Adrenal gland (tissue), 19 donors: ENCODE measurements at places on chromosomes 11 and 22.

DNA sequence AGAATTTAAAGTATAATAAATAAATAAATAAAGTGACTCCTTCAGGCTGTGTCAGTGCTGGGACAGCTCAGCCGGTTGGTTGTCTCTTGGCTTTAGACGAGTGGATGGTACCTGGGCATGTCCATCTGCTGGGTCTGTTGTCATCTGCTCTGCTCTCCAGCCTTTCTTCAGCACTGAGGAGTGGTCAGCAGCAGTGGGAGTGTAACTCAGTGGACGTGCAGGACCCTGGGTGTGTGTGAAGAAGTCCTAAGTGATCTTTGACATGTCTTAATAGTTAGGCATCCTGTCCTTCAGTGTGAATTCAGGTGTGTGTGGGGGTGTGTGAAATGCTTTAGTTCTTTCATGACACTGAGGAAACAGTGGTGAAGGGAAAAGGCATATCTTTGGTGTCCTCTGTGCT, 24.3 kb downstream of the AMOTL1 start:
- no peaks in the 10 kb centered on the region for H3K27me3 ChIP-seq
- no peak for DNase-seq
- H3K4me1 ChIP-seq = peaks cover 20% of the 10 kb centered on the region
- no peak overlapping the region for H3K27ac ChIP-seq
- H3K36me3 ChIP-seq = no peaks in the 10 kb centered on the region

DNA sequence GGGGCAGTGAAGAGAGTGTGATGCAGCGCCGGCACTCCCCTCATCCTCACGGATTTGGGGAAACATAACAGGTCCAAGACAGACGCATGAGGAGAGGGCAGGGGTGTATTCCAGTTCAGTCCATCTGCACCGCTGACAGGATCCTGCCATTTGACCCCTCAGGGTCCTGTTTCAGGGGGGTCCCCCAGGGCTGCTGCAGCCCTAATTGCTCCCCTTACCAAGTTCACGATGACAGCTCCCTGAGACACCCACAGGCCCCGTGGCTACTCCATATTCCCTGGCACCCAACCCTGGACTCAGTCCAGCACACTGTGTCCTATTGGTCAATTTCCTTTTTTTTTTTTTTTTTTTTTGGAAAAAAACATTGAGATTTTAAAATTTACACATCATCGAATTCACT, 41.5 kb downstream of the SHANK2 start:
- H3K4me3 ChIP-seq = no peak overlapping the region
- H3K27ac ChIP-seq = no peak overlapping the region
- no peak for DNase-seq
- H3K36me3 ChIP-seq = no peaks in the 10 kb centered on the region
- H3K27me3 ChIP-seq = no peaks in the 10 kb centered on the region

DNA sequence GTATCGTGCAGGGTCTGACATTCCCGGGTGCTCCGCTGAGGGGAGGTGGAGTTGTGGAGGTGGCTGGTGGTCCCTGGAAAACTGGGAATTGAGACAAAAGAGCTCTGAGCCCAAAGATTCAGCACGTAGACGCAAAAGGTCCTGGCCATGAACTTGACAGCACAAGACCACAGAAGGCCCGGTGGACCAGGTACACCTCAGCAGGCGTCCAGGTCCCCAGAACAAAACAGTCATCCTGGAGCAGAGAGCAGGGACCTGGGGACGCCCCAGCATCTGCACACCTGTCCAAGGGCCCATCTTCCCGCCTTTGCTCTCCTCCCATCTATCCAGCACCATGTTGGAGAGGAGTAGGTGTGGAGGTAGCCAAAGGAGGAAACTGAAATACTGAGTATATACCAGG, 13.8 kb upstream of the MB start:
- no peaks in the 10 kb centered on the region for H3K27me3 ChIP-seq
- no peak for DNase-seq
- H3K4me1 ChIP-seq = no peaks in the 10 kb centered on the region
- H3K36me3 ChIP-seq = no peaks in the 10 kb centered on the region
- no peak overlapping the region for H3K4me3 ChIP-seq

GRCh38 chr22:38566726-38567504, 3.1 kb downstream of the DMC1 start:
- H3K4me1 ChIP-seq = peaks cover 11% of the 10 kb centered on the region
- no peaks in the 10 kb centered on the region for H3K27me3 ChIP-seq
- no peak overlapping the region for H3K27ac ChIP-seq
- no peak for DNase-seq
- no peak overlapping the region for H3K4me3 ChIP-seq
- H3K36me3 ChIP-seq = no peaks in the 10 kb centered on the region

DNA sequence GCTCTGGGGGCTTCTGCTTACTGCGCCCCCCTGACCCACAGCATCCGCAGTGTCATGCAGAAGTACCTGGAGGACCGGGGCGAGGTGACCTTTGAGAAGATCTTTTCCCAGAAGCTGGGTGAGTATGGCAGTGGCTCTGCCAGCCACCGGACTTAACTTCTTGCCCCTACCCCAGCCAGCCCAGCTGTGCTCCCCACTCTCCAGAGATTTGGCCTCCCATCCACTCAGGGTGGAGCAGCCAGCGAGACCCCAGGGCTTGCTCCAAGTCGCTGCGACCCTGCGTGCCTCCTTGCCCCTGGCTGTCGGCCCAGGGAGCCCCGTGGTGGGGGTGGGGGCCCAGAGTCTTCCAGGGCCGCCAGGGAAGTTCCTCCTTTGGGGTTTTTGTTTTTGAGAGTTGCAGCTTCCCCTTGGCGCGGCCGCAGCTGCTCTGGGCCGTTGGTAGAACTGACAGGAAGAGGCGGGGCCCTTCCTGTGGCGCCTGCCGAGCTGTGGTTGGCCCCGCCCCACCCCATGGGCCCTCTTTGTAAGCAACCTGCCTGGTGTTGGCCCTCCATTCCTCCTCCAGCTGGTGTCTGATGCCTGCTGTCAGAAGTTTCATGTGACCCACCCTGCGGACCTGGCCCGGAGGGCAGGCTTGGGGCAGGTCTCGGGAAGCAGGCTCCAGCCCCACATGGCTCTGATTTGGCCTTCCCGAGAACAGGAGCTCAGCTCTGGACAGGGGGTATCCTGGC, 11.1 kb downstream of the GRK2 start:
- H3K36me3 ChIP-seq = peaks cover 38% of the 10 kb centered on the region
- H3K4me3 ChIP-seq = no peak overlapping the region
- peaks cover 48% of the 10 kb centered on the region for H3K4me1 ChIP-seq

DNA sequence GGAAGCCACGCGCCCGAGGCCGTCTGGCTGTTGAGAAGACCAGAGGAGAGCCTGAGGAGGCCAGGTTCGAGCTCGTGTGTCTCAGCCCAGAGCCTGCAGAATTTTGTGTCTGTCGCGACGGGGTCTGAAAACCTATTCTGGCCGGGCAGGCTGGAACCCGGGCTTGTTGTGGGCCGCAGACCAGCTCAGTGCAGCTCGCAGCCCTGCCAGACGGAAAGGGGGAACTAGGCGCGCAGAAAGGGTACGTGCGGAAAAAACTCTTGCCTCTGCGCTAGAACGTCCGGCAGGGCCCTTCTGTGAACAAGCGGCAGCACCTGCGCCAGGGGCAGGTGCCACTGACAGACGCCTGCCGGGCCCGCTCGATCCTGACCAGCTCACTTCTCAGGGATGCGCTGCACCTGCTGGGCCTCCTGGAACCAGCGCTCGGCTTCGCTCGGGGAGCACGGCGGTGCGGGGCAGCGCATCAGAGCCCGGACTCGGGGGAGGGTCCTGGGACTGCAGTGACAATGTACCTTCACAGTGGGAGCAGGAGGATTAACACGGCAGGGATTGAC, 409.3 kb downstream of the BRD1 start:
- H3K36me3 ChIP-seq = no peaks in the 10 kb centered on the region
- no peak overlapping the region for H3K27ac ChIP-seq
- DNase-seq = no peak
- no peaks in the 10 kb centered on the region for H3K27me3 ChIP-seq
- H3K4me3 ChIP-seq = no peak overlapping the region

DNA sequence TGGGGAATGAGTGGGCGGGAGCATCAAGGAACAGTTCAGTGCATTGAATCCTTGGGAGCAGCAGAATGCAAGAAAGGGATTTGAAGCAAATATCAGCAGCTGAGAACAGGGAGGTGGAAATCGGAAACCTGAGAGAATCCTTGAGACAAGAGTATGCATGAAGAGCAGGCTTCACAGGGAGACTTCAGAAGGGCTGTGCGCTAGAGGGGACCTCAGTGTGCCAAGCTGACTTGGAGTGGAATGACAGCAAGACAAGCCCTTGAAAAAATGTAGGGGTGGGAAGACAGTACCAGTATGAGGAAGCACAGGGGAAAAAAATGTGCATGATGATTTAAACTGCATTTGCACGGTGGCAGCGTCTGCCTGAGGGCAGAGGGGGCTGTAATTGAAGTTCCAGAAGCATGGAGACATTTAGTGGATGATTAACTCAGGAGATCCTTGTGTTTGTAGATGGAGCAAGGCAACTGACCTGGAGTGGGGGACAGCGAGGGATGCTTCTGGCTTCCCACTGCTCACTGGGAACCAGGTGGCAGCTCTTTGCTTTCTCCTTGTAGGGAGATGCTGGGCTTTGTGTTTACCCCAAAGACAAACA, 204.9 kb upstream of the PLET1 start:
- H3K4me3 ChIP-seq = no peak overlapping the region
- H3K27ac ChIP-seq = no peak overlapping the region
- no peaks in the 10 kb centered on the region for H3K36me3 ChIP-seq
- no peak for DNase-seq

GRCh38 chr22:28375761-28376534, 303.7 kb downstream of the TTC28 start:
- no peak for DNase-seq
- H3K36me3 ChIP-seq = no peaks in the 10 kb centered on the region
- no peaks in the 10 kb centered on the region for H3K27me3 ChIP-seq
- H3K4me1 ChIP-seq = no peaks in the 10 kb centered on the region
- no peak overlapping the region for H3K27ac ChIP-seq

- no peak overlapping the region for H3K4me3 ChIP-seq
- H3K36me3 ChIP-seq = no peaks in the 10 kb centered on the region
- DNase-seq = peak; percentile 51
Measured at GRCh38 chr11:118913411-118914125, 12.2 kb downstream of the BCL9L start.
